A549 treated with CpdA at 1 μM for 4 hours (cell line): ENCODE measurements at places on chromosomes 1 and 21. TPM values are rescaled to one million over a fixed set of nuclear protein-coding genes. Genes with fewer than 3 reads are reported as not detected.

CASZ1 gene
- 1.7 to 2.5 TPM (median 1.8 TPM) in 5 replicates for total RNA-seq

ACTL8 gene
- total RNA-seq: 1.2 to 1.9 TPM (median 1.7 TPM) in 5 replicates

LCE1B gene
- total RNA-seq: not detected in 5 replicates

PAQR6 gene
- total RNA-seq: 2.9 to 5.1 TPM (median 3.0 TPM) in 5 replicates

TNFSF4 gene
- total RNA-seq: 0.03 to 0.08 TPM (median 0.06 TPM) in 4 of 5 replicates, not detected in the other

SLC25A33 gene
- 3.0 to 3.5 TPM (median 3.3 TPM) in 5 replicates for total RNA-seq

SIM2 gene
- 10.6 to 13.9 TPM (median 12.8 TPM) in 5 replicates for total RNA-seq

OVAAL gene
- total RNA-seq: 0.05 to 0.19 TPM in 2 of 5 replicates, not detected in the others

PLA2G2A gene
- not detected in 5 replicates for total RNA-seq

CD1D gene
- total RNA-seq: 0.05 TPM in 1 of 5 replicates, not detected in the others

SH3D21 gene
- 1.3 to 3.0 TPM (median 2.1 TPM) in 5 replicates for total RNA-seq

NEK2 gene
- total RNA-seq: 38.5 to 58.4 TPM (median 46.4 TPM) in 5 replicates

CDC20 gene
- 165 to 205 TPM (median 195 TPM) in 5 replicates for total RNA-seq

GPA33 gene
- not detected in 5 replicates for total RNA-seq

NPHP4 gene
- total RNA-seq: 4.2 to 5.6 TPM (median 4.6 TPM) in 5 replicates

IGSF9 gene
- total RNA-seq: 0.22 to 0.39 TPM (median 0.27 TPM) in 5 replicates

PROX1 gene
- 0.02 to 0.17 TPM (median 0.09 TPM) in 4 of 5 replicates, not detected in the other for total RNA-seq
